ENCODE measurements at places on chromosomes 5 and 9. TPM values are rescaled to one million over a fixed set of nuclear protein-coding genes. Genes with fewer than 3 reads are reported as not detected.

GRCh38 chr5:103256178-103256577, 2.4 kb upstream of the MACIR start:
- H3K27ac ChIP-seq: peak overlapping the region; percentile 13
- H3K4me3 ChIP-seq: no peak overlapping the region
- no peaks in the 10 kb centered on the region for H3K36me3 ChIP-seq
- no peaks in the 10 kb centered on the region for H3K27me3 ChIP-seq
- no peak for DNase-seq

The FAM221B gene
- not detected for total RNA-seq

DNA sequence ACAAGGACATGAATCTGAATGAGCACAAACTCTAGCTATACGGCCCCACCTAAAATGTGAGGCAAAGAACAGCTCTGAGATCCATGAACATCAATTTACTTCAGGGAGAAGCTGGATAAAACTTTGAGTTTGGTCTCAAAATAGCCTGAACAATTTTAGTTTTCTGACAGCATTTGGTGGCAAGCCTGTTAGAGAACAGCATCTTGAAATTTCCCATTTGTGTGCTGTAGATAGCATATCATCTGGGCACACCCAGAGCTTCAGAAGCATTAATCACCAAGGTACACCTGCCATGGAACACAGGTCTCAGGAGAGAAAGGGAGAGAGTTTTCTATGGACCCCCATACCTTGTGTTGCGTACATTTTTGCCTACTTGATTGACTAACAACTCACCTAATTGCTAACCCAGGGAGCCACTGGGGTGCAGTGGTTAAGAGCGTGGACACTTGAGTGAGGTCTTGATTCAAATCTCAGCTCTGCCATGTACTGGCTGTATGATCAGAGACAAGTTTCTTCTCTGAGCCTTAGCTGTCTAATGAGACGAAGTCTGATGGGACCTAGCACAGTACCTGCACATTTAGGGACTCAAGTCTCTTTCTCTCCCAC, 264.9 kb downstream of the PIK3R1 start:
- H3K27ac ChIP-seq: no peak overlapping the region
- no peak for DNase-seq
- no peaks in the 10 kb centered on the region for H3K36me3 ChIP-seq
- no peak overlapping the region for H3K4me3 ChIP-seq

DNA sequence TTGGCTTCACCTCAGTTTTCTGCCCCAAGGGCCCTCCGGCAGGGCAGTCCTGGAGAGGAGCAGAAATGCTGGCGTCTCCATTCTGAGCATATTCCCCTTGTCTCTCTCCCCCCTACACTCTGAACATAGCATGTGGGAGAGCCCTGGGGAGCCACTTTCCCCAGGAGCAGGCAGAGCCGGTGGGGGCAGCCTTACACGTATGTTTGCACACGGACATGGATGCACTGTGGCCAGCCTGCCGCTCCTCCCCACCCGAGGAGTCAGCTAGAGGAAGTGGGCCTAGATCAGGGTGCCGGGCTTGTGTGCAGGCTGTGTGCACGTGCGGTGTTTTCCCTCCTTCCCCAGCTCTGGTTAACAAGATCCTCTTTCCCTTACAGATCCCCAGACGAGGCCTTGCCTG, 25.4 kb upstream of the POMT1 start:
- no peak overlapping the region for H3K4me3 ChIP-seq
- H3K27ac ChIP-seq: no peak overlapping the region
- H3K27me3 ChIP-seq: no peaks in the 10 kb centered on the region
- no peaks in the 10 kb centered on the region for H3K4me1 ChIP-seq

DNA sequence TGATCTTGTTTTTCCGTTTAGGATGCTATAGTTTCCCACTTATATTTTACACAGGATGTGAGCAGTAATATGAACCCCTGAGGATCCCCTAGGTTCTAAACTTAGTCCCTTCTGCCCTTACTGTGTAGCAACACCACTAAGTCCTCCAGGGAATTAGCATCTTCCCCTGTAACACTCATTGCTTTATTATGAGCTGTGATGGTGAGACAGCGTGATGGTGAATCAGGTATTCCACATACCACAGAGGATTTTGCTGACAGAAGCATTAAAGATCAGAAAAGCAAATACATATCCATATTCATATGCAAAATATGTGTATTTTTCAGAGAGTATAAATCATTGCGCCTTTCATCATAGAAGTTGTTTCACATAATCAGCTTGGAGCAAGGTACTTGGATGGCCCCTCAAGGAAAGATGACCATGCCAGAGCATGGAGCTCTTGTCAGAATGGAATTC, 317.0 kb downstream of the ICE1 start:
- peaks cover 6% of the 10 kb centered on the region for H3K4me1 ChIP-seq
- DNase-seq: no peak
- H3K36me3 ChIP-seq: no peaks in the 10 kb centered on the region

GRCh38 chr5:173974688-173975239, 14.2 kb upstream of the C5orf47 start:
- no peaks in the 10 kb centered on the region for H3K36me3 ChIP-seq
- H3K27me3 ChIP-seq: no peaks in the 10 kb centered on the region
- H3K4me1 ChIP-seq: peaks cover 3% of the 10 kb centered on the region
- no peak overlapping the region for H3K27ac ChIP-seq
- no peak for DNase-seq

The RBM27 gene
- total RNA-seq: 17.1 TPM

- H3K36me3 ChIP-seq: no peaks in the 10 kb centered on the region
- DNase-seq: no peak
- no peaks in the 10 kb centered on the region for H3K27me3 ChIP-seq
- H3K4me3 ChIP-seq: no peak overlapping the region
Measured at GRCh38 chr5:143964919-143965318, 153.0 kb downstream of the HMHB1 start.

- peaks cover 83% of the 10 kb centered on the region for H3K4me1 ChIP-seq
- DNase-seq: peak; percentile 35
- H3K36me3 ChIP-seq: peaks cover 37% of the 10 kb centered on the region
- H3K4me3 ChIP-seq: no peak overlapping the region
- H3K27me3 ChIP-seq: no peaks in the 10 kb centered on the region
- peak overlapping the region; percentile 39 for H3K27ac ChIP-seq
Measured at GRCh38 chr9:131421691-131422090, 27.8 kb downstream of the PRRC2B start.

The CORO2A gene
- 7.5 TPM for total RNA-seq

The NAIP gene
- 294 TPM for total RNA-seq

DNA sequence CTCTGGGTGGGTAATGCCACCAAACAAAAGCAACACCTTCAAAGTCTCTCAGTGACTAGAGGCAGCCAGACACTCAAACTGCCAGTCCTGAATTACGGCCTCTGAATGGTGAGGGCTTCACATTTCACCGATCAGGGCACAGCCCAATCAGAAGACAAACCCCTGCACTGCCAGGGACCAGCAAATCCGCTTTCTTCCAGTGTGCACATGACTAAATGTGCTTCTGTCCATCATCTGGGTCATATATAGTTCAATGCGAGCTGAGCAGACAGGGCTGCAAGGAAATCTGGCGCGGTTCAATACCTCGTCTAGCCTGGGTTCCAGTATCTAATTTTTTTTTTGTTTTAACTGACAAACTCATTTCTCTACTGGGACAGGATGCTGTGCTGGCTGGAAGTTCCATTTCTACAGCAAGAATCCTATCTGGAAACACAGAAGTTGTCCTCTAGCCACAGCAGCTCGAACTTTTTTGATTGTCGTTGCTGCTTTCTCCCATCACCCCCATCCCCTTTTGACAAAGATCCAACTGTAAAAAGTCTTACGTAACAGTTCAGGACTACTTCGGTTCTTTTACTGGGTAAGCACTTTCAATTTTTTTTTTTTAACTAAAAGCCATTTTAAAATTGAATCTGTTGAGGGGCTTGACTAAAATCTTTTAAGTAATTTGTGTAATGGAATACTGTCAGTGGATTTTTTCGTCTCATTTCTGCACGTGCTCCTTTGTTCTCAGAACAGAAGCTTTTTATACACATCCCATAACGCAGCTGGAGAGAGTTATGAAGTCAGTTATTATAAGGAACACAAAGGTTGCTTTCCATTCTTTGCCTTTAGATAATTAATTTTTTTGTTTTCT, 112.7 kb downstream of the NR6A1 start:
- H3K27ac ChIP-seq: peak overlapping the region; percentile 78
- peaks cover 28% of the 10 kb centered on the region for H3K4me1 ChIP-seq
- no peaks in the 10 kb centered on the region for H3K36me3 ChIP-seq
- H3K27me3 ChIP-seq: no peaks in the 10 kb centered on the region

- no peak for DNase-seq
- no peaks in the 10 kb centered on the region for H3K27me3 ChIP-seq
- no peak overlapping the region for H3K4me3 ChIP-seq
- H3K27ac ChIP-seq: no peak overlapping the region
Measured at GRCh38 chr9:85700330-85700729, 41.4 kb downstream of the AGTPBP1 start.

- peak; percentile 51 for DNase-seq
- peaks cover 17% of the 10 kb centered on the region for H3K27me3 ChIP-seq
- no peak overlapping the region for H3K4me3 ChIP-seq
- peak overlapping the region; percentile 17 for H3K27ac ChIP-seq
- H3K36me3 ChIP-seq: no peaks in the 10 kb centered on the region
Measured at GRCh38 chr9:91837981-91838731, 111.9 kb downstream of the ROR2 start.

DNA sequence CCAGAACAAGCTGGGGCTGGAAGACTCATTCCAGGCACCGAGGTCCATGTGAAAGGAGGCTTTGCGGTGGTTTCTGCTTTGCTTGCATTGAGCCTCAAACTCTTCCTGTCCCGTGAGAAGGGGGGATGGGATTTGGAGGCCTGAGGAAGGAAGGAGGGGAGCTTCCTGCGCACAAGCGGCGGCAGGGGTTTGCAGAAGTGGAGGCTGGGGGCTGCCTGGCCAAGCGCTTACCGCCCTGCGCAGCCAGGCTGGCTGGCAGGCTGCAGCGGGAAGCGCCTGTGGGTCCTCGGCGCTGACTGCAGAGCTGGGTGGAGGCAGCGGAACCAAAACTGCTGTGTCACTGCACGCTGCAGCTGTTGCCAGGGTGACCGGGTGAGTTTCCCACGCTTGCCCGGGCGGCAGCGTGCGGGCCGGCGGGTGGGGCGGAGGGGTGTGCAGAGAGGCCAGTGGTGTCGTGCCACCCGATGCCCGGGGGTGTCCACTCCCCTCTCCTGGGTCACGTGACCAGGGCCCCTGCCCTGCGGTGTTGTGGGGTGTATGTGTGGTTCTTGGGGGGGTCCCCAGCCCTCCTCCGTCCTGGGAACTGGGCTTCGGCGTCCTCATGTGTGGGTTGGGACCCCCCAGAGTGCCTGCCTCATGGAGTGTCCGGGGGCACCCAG, 81.0 kb downstream of the RXRA start:
- peak overlapping the region; percentile 94 for H3K27ac ChIP-seq
- peak; percentile 99 for DNase-seq
- no peaks in the 10 kb centered on the region for H3K36me3 ChIP-seq

The PCDH1 gene
- 10.4 TPM for total RNA-seq

DNA sequence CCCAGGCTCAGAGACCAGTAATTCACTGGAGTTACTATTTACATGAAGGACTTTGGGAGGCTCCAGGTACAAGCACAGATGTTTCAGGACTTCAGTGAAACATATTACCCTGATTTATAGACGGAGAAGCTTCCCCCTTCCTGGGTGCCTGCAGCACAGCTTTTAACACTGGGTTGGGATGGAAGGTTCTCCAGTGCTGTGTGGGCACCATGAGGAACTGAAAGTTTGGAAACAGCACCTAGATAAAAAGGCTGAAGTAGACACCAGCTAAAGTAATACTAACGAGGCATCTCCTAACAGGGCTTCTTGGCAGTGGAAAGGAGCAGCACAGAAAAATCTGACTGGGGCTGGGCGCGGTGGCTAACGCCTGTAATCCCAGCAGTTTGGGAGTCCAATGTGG, 70.7 kb downstream of the GCNT1 start:
- H3K27me3 ChIP-seq: no peaks in the 10 kb centered on the region
- H3K4me1 ChIP-seq: peaks cover 5% of the 10 kb centered on the region
- H3K27ac ChIP-seq: no peak overlapping the region
- H3K36me3 ChIP-seq: no peaks in the 10 kb centered on the region
- H3K4me3 ChIP-seq: no peak overlapping the region

The ASPN gene
- 2.0 TPM for total RNA-seq

The PHF2 gene
- 31.7 TPM for total RNA-seq

DNA sequence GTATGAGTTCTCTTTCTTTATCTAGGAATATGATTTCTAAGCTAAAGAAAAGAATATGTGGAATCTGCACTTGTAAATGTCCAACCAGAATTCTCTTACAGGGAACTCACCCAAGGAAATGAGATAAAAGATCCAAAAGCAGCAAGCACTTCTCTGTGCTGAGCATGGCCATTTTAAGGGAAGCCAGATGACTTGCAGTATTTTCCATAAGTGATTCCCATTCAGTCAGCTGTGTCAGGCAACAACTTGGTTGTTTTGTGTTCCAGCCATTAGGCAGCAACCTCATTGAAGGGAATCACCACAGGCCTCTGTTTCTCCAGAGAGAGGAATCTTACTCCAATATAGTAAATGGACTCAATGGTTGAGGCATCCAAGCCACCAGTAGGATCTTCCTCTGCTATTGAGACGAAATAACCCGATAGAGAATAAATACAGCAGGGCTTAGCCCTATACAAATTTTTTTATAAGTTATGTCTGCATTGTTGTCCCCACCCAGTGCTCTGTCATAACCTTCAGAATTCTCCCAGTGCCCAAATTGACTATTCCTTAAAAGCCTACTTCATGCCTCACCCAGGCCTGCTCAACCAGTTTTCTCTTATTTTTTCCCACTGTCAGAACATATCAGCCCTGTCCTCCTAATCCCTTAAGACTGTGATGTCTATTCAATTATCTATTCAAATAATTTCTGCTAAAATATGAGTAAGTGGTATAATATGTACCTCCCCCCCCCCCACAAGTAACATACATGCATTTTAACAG, 236.6 kb downstream of the PJA2 start:
- H3K4me3 ChIP-seq: no peak overlapping the region
- no peak for DNase-seq
- H3K4me1 ChIP-seq: no peaks in the 10 kb centered on the region
- no peak overlapping the region for H3K27ac ChIP-seq

DNA sequence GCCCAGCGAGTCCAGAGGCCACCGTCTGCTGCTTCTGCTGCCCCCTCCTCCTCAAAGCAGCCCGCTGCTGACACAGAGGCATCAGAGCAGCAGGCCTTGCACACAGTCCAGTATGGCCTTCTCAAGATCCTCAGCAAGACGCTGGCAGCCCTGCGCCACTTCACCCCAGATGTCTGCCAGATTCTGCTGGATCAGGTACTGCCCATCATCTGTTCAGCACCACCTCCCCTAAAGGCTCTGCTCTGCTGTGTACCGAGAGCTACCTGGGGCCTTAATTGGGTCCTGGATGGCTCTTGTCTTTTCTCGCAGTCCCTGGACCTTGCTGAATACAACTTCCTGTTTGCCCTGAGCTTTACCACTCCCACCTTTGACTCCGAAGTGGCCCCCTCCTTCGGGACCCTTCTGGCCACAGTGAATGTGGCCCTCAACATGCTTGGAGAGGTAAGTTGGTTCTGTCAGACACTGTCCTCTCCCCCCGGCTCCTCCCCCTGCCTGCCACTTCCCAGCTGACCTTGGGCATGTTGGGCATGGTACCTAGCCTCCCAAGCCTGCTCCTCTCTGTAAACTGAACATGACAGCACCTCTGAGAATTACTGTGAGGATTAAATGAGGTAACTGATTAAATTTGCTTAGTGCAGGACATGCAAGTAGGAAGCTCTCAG, 22.7 kb downstream of the SH3GLB2 start:
- H3K4me3 ChIP-seq: no peak overlapping the region
- no peak overlapping the region for H3K27ac ChIP-seq
- H3K4me1 ChIP-seq: peaks cover 13% of the 10 kb centered on the region
- no peaks in the 10 kb centered on the region for H3K27me3 ChIP-seq

GRCh38 chr9:114880291-114880745, 50.1 kb downstream of the TNFSF8 start:
- no peaks in the 10 kb centered on the region for H3K4me1 ChIP-seq
- H3K27ac ChIP-seq: no peak overlapping the region
- no peak for DNase-seq
- no peaks in the 10 kb centered on the region for H3K27me3 ChIP-seq
- no peak overlapping the region for H3K4me3 ChIP-seq
- H3K36me3 ChIP-seq: no peaks in the 10 kb centered on the region

All from spleen (tissue), 13 donors.